ENCODE measurements at places on chromosomes 4 and X. TPM values are rescaled to one million over a fixed set of nuclear protein-coding genes. Genes with fewer than 3 reads are reported as not detected.

The SPANXN3 gene
- not detected for total RNA-seq

The ZNF275 gene
- 12.1 TPM for total RNA-seq

The FAM241A gene
- total RNA-seq, result 0.13 TPM

The FAM156A gene
- 15.7 TPM for total RNA-seq

The VCX gene
- not detected for total RNA-seq

The NLRP2B gene
- total RNA-seq, result not detected

The TRPC3 gene
- 0.13 TPM for total RNA-seq

The CSAG3 gene
- total RNA-seq, result not detected

The MAGEA4 gene
- total RNA-seq, result 0.68 TPM

The RAB28 gene
- 19.8 TPM for total RNA-seq

The TTC29 gene
- total RNA-seq, result not detected

The ERAS gene
- total RNA-seq, result not detected

The PPP2R2C gene
- total RNA-seq, result 8.1 TPM

The GPR50 gene
- total RNA-seq, result 12.2 TPM

The SLC4A4 gene
- total RNA-seq, result 1.1 TPM

The FGG gene
- total RNA-seq, result not detected

The NSUN7 gene
- 15.9 TPM for total RNA-seq

The RTL9 gene
- total RNA-seq, result 0.13 TPM

The SPANXA2 gene
- total RNA-seq, result not detected

The COL25A1 gene
- 4.6 TPM for total RNA-seq

The CA5B gene
- total RNA-seq, result 8.3 TPM

The ARL9 gene
- total RNA-seq, result not detected

The CT45A3 gene
- total RNA-seq, result not detected

The P2RY4 gene
- total RNA-seq, result not detected

The TMEM271 gene
- not detected for total RNA-seq
